CD4-positive, alpha-beta T cell treated with Interleukin-17A for 1 hour (primary cell): ENCODE measurements at places on chromosomes 4 and X.

DNA sequence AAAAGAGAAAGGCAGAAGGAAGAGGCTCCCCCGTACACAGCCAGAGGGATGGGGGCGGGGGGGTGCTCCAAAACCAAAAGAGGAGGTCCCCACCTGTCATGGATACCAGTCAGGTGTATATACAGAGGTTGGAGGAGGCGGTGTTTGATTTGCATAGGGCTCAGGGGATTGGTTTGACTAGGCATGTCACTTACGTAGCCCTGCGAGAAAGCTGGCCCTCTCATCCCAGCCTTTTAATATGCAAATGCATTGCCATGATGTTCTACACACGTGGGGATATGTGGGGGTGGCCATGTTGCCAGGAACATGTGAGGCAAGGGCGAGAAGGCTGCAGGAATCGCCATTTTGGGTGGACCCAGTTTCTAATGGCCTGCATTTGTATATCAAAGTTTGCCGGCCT is 38.6 kb downstream of the TMEM150C start:
- no peak for DNase-seq

- DNase-seq, result no peak
These were observed 33.7 kb downstream of the COQ2 start for GRCh38 chr4:83250687-83251446.

DNA sequence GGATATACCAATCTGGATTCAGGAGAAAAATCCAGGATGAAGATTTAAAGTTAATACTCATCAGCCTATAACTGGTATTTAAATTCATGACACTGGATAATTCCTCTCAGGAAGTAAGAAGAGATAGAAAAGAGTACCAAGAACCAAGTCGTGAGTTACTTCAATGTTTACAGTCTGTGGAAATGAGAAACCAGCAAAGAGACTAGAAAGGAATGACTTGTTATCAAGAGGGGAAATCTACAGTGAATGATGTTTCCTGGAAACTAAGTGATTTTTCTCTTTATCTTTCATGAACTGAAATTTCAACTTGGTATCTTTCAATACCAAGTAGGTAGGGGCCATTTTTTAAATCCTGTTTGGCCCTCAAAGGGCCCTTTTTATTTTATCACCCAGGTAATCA is 217.9 kb upstream of the AFF2 start:
- no peak for DNase-seq

DNA sequence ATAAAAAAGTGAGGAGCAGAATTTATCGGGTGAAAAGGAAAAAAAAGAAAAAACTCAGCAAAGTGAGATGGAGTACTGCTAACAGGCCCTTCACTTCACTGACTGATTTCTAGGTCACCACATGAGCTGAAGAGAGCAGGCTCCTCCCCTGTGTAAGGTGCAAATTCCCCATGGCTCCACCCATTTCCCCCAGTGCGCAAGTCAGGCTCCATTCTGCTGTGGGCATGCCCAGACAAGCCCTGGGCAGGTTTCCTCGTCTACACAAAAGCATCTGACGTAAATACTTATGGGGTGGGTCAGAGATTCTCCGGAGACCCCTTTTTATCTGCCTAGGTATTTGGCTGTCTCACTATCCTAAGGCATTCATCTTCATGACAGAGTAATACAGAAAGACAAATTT is 157.9 kb downstream of the MAGEB5 start:
- no peak for DNase-seq

DNA sequence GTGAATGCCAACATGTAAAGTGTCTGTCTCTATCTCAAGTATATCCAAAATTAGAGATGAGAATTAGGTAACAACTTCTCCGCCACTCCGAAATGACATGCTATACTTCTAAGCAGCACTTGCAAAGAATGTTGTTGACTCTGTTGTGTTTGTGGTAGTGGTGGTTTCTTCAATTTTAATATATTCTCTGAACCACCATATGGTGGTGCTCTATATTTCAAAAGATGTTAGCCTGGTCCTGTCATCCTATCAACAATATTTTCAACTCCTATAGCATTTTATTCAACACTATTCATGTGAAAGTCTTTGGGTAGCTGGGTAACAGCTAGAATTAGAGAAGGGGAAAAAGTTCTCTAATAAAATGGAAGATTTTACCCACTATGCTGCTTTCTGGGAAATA is 1622.8 kb upstream of the IGFBP7 start:
- DNase-seq, result no peak

DNA sequence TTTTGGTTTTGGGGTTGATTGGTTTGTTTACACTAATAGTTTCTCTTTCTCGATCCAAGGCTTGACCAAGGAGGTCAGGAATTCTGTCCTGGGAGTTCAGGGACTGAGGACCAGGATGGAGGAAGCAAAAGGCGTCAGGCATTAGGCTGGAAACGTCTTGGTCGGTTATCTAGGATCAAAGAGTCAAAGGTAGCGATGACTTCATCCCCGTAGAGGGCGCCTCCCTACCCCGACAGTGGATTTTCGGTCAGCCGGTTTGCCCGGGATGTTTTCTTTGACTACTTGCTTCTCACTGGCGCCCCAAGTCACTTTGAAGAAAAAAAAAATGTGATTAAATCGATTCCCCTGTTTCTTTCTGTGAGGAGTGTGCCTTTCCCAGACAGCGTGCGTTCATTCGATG is 980 bp upstream of the FHDC1 start:
- DNase-seq, result no peak

GRCh38 chr4:95181243-95181995 is 367.4 kb downstream of the UNC5C start:
- DNase-seq, result peak; percentile 31

GRCh38 chr4:98338761-98339438 is 77.7 kb downstream of the RAP1GDS1 start:
- no peak for DNase-seq

- DNase-seq, result no peak
These were observed 61.6 kb downstream of the KIT start for GRCh38 chr4:54719378-54719777.

DNA sequence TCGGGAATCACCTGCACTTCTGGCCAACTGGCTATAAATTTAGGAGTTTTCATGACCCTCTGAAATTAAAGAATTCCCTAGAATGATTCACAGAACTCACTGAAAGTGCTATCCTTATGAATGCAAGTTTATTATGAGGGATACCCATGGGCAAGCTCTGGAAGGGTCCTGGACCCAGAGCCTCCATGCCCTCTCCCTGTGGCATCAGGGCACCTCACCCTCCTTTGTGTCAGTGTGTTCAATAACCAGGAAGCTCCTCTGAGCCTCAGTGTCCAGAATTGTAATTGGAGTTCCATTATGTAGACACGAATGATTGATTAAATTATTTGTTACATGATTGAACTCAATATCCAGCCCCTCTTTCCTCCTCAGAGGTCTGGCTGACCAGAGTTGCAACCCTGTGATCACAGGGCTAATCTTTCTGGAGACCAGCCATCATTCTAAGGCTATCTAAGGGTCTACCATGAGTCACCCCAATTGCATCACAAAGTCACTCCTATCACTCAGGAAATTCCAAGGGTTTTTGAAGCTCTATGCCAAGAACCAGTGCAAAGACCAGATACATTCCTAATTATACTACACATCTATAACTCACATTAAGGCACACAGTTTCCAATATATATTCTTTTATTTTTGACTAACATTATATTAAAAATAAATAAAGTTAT is 8.9 kb downstream of the ANXA3 start:
- no peak for DNase-seq

GRCh38 chrX:120287513-120288112 is 23.6 kb downstream of the TMEM255A start:
- no peak for DNase-seq

- no peak for DNase-seq
These were observed 57.8 kb downstream of the SPATA4 start for GRCh38 chr4:176137631-176138030.

- DNase-seq, result no peak
These were observed 239.0 kb upstream of the MAB21L2 start for GRCh38 chr4:150342945-150343344.

GRCh38 chrX:78330540-78330939 is 3.1 kb upstream of the CYSLTR1 start:
- no peak for DNase-seq

DNA sequence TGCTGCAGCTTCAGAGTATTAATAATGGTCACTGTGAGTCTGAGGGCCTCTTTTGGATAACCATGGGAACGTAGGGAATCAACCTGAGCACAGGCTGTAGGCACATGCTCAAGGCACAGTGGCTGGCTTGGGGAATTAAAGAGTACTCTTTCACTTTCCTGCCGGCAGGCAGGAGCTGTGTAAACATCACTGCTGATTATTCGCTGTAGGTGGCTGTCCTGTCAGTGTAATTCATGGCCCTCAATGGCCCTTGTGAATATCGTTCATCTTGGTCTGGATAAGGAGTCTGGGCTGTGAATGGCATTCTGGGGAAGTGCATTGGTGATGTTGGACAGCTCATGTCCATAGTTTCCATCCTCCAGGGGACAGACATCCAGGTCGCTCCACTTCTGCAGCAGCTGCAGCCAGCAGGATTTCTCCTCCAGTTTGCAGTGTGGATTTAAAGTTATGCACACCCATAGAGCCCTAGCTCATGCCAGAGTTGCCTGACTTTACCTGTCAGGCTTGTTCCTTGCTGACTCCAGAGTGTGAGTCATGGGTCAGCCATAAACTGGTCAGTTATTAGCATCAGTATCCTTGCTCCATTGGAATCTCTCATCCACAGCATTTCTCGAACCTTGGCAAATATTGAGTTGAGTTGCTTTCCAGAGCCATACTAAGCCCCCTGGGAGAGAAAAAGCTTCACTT is 43.0 kb downstream of the C4orf33 start:
- DNase-seq, result no peak

DNA sequence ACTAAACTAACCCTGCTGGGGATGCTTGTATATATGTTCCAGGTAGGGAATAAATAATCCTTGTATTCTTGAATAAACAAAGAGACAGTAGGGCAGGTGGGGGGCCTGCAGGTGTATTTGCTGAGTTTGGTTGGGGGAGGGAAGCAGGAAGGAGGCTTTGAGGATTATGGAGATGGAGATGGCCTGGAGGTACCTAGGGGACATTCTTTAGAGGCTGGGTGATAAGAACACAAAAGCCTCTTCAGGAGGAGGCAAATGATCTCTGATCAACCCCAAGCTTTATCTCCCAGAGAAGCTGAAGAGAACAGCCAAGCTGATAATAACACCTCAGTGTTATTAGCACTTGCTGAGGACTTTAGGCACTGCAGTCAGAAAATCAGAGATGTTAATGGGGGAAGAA is 187.7 kb downstream of the MGST2 start:
- DNase-seq, result no peak

DNA sequence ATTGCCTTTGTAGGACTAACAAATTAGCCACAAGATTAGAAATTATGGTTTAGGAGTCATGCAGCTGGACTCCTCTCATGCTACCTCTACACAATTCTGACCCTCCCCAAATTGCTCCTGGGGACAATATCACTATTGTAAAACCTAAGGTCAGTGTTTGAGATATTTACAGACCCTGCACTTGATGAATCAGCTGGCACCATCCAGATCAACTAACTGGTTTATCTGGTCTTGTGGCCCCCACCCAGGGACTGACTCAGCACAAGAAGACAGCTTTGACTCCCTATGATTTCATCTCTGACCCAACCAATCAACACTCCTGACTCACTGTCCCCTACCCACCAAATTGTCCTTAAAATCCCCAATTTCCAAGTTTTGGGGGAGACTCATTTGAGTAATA is 192.4 kb downstream of the STPG2 start:
- no peak for DNase-seq

- DNase-seq, result no peak
These were observed 591.5 kb upstream of the PITX2 start for GRCh38 chr4:111214371-111214770.

DNA sequence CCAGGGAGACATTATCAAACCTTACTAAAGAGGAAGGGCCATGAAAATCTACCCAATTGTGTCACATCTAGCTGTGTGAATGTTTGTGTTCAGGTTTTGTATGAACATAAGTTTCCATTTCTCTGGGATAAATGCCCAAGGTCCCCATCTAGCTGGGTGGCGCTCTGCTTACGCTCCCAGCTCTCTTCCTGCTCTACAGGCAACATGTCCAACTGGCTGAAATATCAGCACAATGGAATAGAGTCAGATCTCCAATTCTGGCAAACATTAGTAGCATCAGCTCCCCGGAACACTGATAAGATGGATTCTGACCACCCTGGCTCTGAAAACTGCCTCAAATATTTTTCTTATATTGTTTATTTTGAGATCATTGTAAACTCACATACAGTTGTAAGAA is 74.8 kb downstream of the IRF2 start:
- no peak for DNase-seq

- no peak for DNase-seq
These were observed 389.4 kb upstream of the FTHL17 start for GRCh38 chrX:31461266-31461665.

GRCh38 chr4:124132161-124132560 is 580.4 kb downstream of the ANKRD50 start:
- no peak for DNase-seq

DNA sequence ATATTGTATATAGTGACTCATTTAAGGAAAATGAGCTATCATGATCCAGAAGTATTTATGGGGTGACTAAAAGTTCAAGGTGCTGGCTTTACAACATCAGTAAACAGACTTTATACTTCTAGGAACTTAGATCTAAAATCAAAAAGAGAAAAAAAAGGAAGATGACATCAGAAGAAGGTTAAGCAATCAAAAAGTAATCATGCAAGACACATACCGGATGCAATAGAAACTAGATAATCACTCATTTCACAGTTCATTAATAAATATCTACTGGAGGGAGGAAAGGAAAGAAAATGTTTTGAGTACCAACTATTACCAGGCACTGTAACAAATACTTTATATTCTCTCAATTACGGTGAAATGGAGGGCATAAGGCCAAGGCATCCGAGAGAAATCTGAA is 276.4 kb downstream of the SPRY1 start:
- no peak for DNase-seq

DNA sequence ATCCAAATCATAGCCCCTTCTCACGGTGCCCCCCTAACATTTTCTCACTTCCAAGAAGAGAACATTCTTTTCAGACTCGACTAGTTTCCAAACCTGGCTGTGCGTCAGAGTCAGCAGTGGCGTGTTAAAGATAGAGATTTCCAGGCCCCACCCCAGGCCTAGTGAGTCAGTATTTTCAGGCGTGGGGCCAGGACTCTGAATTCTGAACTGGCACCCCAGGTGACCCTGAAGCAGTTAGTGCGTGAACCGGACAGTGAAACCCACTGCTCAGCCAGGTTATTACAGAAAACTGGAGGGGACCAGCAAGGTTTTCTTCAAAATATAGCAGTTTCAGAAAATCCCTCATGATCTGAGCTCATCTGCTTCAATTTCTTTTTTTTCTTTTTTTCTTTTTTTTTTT is 35.0 kb upstream of the BCOR start:
- DNase-seq, result no peak

- DNase-seq, result no peak
These were observed 549.7 kb downstream of the IL1RAPL1 start for GRCh38 chrX:29136904-29137303.

DNA sequence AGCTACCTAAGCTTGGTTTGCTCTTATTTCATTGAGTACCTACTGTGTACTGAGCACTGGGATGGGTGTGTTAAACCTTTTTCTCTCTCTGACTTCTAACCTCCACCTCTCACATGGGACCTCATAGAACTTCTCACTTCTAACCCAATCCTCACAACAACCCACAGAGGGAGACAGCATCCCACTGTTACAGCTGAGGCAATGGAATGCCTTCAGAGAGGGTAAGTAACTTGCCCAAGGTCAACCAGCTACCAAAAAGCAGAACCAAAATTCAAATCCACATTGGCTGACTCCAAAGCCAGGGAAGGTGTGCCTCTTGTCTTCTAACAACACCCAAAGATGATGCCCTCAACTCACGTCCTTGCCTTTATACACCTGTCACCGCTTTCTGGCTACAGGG is 5.4 kb downstream of the SEL1L3 start:
- DNase-seq, result peak; percentile 25

GRCh38 chr4:175435381-175435783 is 376.7 kb downstream of the GPM6A start:
- DNase-seq, result no peak

GRCh38 chr4:87219632-87220093 is 755 bp downstream of the KLHL8 start:
- peak; percentile 50 for DNase-seq
